CD4-positive, alpha-beta memory T cell (primary cell): ENCODE measurements at places on chromosomes 5 and 9. TPM values are rescaled to one million over a fixed set of nuclear protein-coding genes. Genes with fewer than 3 reads are reported as not detected.

DNA sequence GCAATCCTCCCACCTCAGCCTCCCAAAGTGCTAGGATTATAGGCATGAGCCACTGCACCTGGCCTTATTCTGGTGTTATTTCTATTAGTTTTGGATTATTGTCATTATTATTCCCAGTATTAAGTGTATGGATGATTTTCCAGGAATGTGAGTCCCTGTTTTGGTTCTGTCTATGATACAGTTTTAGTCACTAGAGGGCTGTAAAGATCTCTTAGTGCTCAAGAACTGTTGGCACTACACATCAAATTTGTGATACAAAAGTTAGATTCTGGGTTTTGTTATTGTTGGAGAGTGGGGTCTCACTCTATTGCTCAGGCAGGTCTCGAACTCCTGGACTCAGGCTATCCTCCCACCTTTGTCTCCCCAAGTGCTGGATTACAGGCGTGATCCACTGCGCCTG lies 12.1 kb downstream of the CCL28 start:
- DNase-seq: no peak

Gene ARAP3
- 16.4 TPM for total RNA-seq

Gene LTC4S
- 5.1 TPM for total RNA-seq

DNA sequence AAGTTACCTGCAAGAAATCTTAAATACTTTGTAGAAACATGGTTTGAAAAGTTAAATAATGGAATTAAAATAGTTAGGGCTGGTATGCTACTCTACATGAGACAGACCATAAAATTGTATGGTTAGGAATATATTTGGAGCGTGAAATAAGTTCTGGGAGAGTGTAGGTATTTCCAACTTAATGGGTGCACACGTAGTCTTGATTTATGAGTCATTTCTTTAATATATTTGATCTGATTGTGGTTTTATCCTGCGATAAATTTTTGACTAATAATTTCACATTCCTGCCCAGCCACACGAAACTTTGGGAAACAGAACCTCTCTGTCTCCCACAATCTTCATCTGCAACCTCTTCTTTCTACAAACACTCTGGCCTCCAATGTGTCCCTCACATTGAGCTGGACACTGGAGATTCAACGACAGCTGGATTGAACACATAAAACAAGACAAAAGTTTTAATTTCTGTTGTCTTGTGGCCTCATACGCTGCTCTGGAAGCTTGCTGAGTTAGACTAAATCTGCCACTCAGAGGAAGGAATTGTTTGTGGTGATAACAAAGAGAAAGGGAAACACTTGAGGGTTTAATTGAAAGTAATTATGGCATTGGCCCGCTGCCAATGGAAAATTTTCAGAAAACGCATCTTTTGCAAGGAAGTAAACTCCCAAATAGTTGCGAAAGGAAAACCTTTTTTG lies 201.8 kb upstream of the ZNF608 start:
- DNase-seq: no peak

- no peak for DNase-seq
Observed at GRCh38 chr5:127421471-127421870, 96.0 kb upstream of the PRRC1 start.

Gene N4BP3
- 2.0 TPM for total RNA-seq

- no peak for DNase-seq
Observed at GRCh38 chr5:25418978-25419377, 774.2 kb upstream of the CDH10 start.

Gene DNAJA1
- 79.8 TPM for total RNA-seq

DNA sequence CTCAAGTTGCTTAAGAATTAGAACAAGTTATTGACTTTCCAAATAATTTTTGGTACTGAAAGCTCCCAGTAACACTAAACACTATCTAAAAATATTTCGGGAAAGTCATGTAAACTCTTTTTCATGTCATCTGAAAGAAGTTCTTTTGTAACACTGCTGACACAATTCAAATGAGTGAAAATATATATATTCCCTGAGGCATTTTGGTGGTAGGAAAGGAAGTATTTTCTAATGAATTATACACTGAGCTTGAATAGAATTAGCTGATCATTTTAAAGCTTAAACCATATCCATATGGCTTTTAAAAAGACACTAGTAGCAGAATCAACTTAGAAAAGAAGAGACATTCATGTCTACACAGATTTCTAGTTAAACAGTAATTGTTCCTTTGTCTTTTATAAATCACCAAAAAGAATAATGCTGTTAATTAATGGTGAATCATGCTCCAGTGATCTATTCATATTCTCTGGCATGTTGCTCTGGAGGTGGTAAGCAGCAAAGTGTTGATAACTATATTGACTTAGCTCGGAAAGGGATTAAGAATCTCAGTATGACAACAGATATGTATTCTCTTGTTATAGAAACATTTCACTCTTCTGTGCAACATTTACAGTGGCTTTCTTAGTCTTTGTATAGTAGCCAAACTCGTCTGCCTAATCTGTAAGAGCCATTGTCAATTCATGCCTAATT lies 27.4 kb upstream of the RFX3 start:
- DNase-seq: no peak

Gene WASHC1
- 39.6 TPM for total RNA-seq

Gene ASPN
- total RNA-seq: not detected

DNA sequence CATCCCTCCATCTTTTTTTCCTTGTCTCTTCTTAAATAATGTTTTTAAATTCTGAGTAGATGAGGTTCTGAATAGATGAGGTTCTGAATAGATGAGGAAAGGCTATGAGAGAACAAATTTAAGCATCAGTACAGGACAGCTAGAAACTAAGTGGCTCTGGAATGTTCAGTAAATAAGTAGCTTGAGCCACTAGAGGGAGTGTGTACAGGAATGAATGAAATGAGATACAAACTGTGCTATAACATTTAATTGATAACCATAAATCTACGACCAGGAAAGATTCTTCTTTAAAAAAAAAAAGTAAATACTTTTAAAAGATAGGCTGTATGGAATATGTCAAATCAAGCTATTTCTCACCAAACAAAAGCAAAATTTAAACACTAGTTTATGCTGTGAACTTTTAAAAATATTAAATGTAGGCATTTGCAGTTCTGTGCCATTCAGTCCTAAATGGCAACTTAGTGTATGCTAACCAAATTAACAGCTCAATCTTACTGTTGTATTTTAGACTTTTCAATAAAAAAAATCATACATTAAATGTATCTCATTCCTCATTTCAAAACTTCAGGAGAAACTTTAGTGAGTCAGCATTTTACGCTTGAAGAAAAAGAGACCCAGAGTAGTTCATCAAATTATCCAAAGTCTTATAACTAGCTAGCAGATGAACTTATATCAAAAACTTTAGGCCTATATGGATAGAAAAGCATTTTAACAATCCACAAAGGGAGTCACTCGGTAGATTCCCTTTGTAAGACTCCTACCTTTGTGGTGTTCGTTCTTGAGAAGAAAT lies 70.4 kb upstream of the SNX2 start:
- no peak for DNase-seq

Gene ADRB2
- 5.6 TPM for total RNA-seq

Gene MEIKIN
- 6.2 TPM for total RNA-seq

GRCh38 chr9:34573599-34574325 lies 15.8 kb downstream of the CNTFR start:
- no peak for DNase-seq
